ENCODE measurements at places on chromosomes 1 and 21.

GRCh38 chr1:205533748-205534443 is 29.4 kb downstream of the CDK18 start:
- no peak for DNase-seq

DNA sequence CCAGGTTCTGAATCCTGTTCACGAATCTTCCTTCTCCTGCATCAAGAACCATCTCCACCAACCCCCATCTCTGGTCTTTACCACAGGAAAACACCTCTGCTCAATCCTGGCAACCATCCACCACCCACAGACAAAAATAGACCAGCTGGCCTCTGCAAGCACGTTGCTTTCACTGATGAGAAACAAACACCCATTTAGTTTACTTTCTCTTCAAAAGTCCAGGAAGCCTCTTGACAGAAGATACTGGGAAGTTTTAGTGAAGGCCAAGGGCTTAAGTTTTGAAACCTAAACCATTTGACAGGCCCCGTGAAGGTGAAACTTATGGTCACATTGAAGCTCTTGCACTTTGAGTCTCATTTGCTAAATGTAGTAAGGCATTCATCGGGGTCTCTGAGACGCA is 122.6 kb upstream of the PPP2R5A start:
- no peak for DNase-seq

DNA sequence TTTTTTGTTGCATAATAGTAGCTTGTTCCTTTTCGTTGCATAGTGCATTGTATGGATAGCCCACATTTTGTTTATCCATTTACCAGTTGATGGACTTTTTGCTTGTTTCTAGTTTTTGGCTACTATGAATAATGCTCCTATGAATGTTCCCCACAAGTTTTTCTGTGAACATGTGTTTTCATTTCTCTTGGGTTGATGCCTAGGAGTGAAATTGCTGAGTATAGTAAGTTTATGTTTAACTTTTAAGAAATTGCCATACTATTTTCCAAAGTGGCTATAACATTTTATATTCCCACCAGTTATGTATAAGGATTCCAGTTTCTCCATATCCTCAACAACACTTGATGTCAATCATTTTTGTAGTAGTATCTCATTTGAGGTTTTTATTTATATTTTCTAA is 84.8 kb upstream of the CACYBP start:
- DNase-seq, result no peak

DNA sequence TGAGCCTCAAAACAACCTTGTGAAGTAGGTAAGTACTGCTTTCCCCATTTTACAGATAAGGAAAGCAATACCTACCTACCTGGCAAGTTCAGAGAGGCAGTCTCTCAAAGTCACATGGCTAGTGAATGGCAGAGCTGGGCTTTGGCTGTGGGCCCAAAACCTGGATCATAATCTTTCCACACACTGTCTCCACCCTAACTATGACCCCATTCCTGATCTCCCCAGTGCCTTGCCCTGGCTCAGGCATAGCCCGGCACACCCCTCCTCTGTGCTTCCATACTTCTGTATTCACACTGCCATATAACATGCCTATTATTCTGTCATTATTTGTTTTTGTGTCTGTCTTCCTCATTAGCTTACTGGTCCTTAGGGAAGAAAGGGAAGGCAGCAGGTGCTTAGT is 15.9 kb downstream of the GNG12 start:
- DNase-seq, result no peak

- no peak for DNase-seq
Measured at GRCh38 chr1:197944485-197944884, 27.3 kb downstream of the LHX9 start.

GRCh38 chr1:220655509-220655908 is 34.7 kb upstream of the C1orf115 start:
- DNase-seq, result no peak

GRCh38 chr1:179251675-179252074 is 22.2 kb upstream of the ABL2 start:
- DNase-seq, result peak; percentile 3

GRCh38 chr1:30294508-30294907 is 428.9 kb downstream of the MATN1 start:
- no peak for DNase-seq

- no peak for DNase-seq
Measured at GRCh38 chr1:220708936-220709801, 19.0 kb downstream of the C1orf115 start.

DNA sequence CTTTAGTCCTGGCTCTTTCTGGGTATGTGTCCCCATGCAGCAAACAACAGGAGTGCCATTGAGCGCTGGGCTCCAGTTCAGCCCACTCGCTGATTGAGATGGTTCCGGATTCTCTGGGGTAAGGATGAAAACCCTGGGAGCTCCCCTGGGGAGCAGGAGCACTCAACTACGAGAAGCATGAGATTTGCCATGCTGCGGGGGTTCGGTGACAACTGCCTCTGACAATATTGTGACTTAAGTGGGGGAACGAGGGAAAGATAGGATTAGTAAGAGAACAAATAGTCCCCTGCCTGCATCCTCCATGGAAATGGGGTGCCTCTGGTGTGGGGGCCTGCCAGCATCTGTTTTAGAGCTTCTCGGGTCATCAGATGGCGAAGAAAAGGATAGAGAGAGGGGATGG is 123.6 kb upstream of the IPO9 start:
- no peak for DNase-seq

GRCh38 chr1:8986814-8987190 is 39.4 kb downstream of the SLC2A7 start:
- DNase-seq, result no peak

- no peak for DNase-seq
Measured at GRCh38 chr1:90384193-90384592, 332.9 kb downstream of the BARHL2 start.

- no peak for DNase-seq
Measured at GRCh38 chr21:41923186-41923585, 30.6 kb downstream of the C2CD2 start.

- DNase-seq, result no peak
Measured at GRCh38 chr1:98964198-98964597, 40.5 kb downstream of the PLPPR5 start.

GRCh38 chr1:192461684-192462083 is 113.9 kb upstream of the RGS1 start:
- no peak for DNase-seq

DNA sequence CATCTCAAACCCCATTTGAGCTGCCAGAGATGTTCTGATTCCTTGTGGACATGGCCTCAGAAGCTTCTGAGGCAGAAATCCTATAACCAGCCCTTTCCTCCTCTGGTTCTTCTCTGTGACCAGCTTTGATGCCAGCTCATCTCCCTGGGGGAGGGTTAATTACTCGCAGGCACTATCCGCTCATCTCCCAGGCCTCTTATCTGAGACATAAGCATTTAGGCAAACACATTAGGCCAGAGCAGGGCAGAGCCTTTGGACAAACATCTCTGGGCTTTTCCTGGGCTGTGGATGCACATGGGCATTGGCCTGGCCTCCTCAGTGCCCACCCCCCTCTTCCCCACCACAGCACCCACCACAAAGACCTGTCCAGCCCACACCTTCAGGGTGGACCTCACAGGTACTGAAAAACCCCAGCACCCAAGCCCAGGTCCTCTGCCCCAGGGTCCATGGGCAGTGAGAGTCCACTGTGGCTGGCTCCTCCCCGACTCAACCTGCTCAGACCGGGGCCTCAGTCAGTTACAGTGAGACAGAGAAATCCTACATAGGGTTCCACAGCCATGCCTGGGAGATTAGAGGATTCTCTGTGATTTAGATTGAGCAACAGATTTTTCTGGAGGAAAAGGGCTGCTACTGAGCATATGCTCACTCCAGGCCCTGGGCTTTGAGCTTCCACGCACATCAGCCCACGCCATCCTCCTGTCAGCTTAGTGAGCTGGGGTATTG is 26.9 kb downstream of the IGSF21 start:
- no peak for DNase-seq

- DNase-seq, result no peak
Measured at GRCh38 chr1:62720946-62721554, 32.9 kb upstream of the DOCK7 start.

- DNase-seq, result no peak
Measured at GRCh38 chr1:10738061-10739058, 58.1 kb downstream of the CASZ1 start.

Data from right kidney (tissue), 9 donors.